ENCODE measurements at places on chromosomes 4 and X. TPM values are rescaled to one million over a fixed set of nuclear protein-coding genes. Genes with fewer than 3 reads are reported as not detected.

Gene MAGEA3
- not detected for polyA plus RNA-seq

Gene USP51
- polyA plus RNA-seq: 0.24 TPM

Gene ENPEP
- polyA plus RNA-seq: 0.20 TPM

Gene GPAT3
- polyA plus RNA-seq: 4.4 TPM

Gene SHROOM4
- polyA plus RNA-seq: 1.6 TPM

Gene GABRB1
- polyA plus RNA-seq: not detected

Gene GAGE12F
- polyA plus RNA-seq: not detected

Gene CT47A1
- polyA plus RNA-seq: not detected

Gene CT45A7
- not detected for polyA plus RNA-seq

Gene EVC
- 4.0 TPM for polyA plus RNA-seq

Gene TCP11X2
- not detected for polyA plus RNA-seq

Gene RAI2
- polyA plus RNA-seq: 7.0 TPM

Gene PAGE4
- polyA plus RNA-seq: 0.11 TPM

Gene OTUD6A
- not detected for polyA plus RNA-seq

Gene TMEM35A
- 2.0 TPM for polyA plus RNA-seq

Gene LIMCH1
- polyA plus RNA-seq: 9.0 TPM

Gene TMEM156
- polyA plus RNA-seq: 0.25 TPM

Gene MID2
- polyA plus RNA-seq: 3.3 TPM

Gene HERC5
- 0.92 TPM for polyA plus RNA-seq

Gene AFF2
- 0.02 TPM for polyA plus RNA-seq

Gene NUDT11
- 0.75 TPM for polyA plus RNA-seq

Gene ASB12
- polyA plus RNA-seq: 0.24 TPM

Gene MSX1
- 0.36 TPM for polyA plus RNA-seq

Gene MAGEB1
- polyA plus RNA-seq: not detected

Gene PPP2R3B
- 18.5 TPM for polyA plus RNA-seq

Gene IQCM
- polyA plus RNA-seq: not detected

Gene PRR32
- polyA plus RNA-seq: not detected

Gene TRPC5OS
- polyA plus RNA-seq: not detected

Gene RBMX
- polyA plus RNA-seq: 80.4 TPM

Gene MAB21L2
- polyA plus RNA-seq: 0.49 TPM

Gene FHDC1
- 4.7 TPM for polyA plus RNA-seq

Gene PRDM8
- 1.5 TPM for polyA plus RNA-seq

Gene WDR45
- 55.6 TPM for polyA plus RNA-seq

Gene CXCL13
- polyA plus RNA-seq: 0.16 TPM

Gene DLG3
- polyA plus RNA-seq: 13.8 TPM

Gene GPC4
- polyA plus RNA-seq: 4.0 TPM

Gene NHSL2
- polyA plus RNA-seq: 0.41 TPM

Gene ODAPH
- polyA plus RNA-seq: not detected

Gene SLC6A14
- polyA plus RNA-seq: 1.3 TPM

Gene GAGE13
- not detected for polyA plus RNA-seq

Measured in esophagus (tissue), 2 donors.